ENCODE measurements at places on chromosomes 2 and 18. TPM values are rescaled to one million over a fixed set of nuclear protein-coding genes. Genes with fewer than 3 reads are reported as not detected.

ORMDL1 gene
- 28.5 TPM for total RNA-seq

AUP1 gene
- total RNA-seq = 78.0 TPM

UGT1A8 gene
- total RNA-seq = 0.08 TPM

PLCD4 gene
- total RNA-seq = 4.0 TPM

TRAF3IP1 gene
- total RNA-seq = 24.2 TPM

Data from smooth muscle cell of the coronary artery (primary cell).